ENCODE measurements at places on chromosomes 16 and 17. TPM values are rescaled to one million over a fixed set of nuclear protein-coding genes. Genes with fewer than 3 reads are reported as not detected.

Gene KRT20
- total RNA-seq: not detected

Gene LPO
- total RNA-seq: not detected

Gene HS3ST3A1
- total RNA-seq: 2.5 TPM

Gene WNT3
- total RNA-seq: not detected

Gene CCL8
- not detected for total RNA-seq

Gene BICDL2
- total RNA-seq: 1.9 TPM

Gene BEAN1
- total RNA-seq: not detected

Gene SHCBP1
- 52.5 TPM for total RNA-seq

Gene KRTAP4-4
- not detected for total RNA-seq

Gene COPS3
- total RNA-seq: 99.9 TPM

Gene OTOA
- total RNA-seq: 0.18 TPM

Measured in activated CD4-positive, alpha-beta memory T cell treated with anti-CD3 and anti-CD28 coated beads, Interleukin-2, amount 10 ng/mL, durations not matched to agents 7 days and 5 days (primary cell).